Hematopoietic multipotent progenitor cell treated with erythropoietin and hydrocortisone succinate and interleukin-3 and kit ligand, for 15 days (in vitro differentiated cells): ENCODE measurements at places on chromosomes 1 and 21.

DNA sequence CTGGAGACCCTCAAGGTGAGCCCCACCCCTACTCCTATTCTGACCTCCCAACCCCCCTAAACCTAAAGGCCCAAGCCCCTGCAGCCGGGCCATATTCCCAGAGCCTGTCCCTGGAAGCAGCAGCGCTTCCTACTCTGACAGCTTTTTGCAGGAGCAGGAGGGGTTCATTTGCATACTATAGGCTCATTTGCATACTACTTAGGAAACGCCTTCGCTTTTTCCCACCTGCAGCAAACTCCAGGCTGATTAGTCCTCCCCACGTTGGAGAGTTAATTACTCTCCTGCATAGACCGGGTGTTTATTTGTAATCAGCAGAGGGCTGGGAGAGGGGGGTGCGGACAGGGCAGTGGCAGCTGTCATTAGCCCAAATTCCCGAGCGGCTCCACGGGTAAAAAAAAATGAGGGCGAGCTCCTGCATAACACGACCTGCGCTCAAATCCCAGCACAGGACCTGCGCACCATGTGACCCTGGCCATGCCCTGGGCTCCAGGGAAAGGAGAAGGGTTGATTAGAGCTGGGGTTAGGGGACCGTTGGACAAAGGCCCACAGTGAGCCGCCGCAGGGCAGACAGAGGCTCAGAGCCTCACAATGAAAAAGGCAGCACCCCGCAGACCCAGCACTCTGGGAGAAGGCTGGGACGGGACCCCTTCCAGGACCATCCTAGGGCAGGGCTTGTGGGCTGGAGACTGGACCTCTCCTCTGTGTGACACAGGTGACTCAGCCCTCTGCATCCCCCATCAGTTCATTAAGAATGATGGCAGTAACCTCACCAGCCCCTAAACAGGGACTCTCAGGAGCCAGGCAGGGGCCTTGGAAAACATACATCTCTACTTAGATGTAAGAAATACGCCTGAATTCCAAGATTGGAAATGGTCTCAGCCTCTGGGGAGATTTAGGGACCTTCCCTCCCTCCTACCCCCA, 9.9 kb upstream of the C1QA start:
- no peak for DNase-seq

- DNase-seq = no peak
Observed at GRCh38 chr1:211739671-211740411, 64.4 kb upstream of the NEK2 start.

GRCh38 chr1:92749024-92749634, 35.8 kb downstream of the EVI5 start:
- DNase-seq = peak; percentile 57

- DNase-seq = no peak
Observed at GRCh38 chr1:74641161-74641560, 32.4 kb downstream of the ERICH3 start.

GRCh38 chr1:36773827-36774541, 260.3 kb downstream of the GRIK3 start:
- DNase-seq = no peak

DNA sequence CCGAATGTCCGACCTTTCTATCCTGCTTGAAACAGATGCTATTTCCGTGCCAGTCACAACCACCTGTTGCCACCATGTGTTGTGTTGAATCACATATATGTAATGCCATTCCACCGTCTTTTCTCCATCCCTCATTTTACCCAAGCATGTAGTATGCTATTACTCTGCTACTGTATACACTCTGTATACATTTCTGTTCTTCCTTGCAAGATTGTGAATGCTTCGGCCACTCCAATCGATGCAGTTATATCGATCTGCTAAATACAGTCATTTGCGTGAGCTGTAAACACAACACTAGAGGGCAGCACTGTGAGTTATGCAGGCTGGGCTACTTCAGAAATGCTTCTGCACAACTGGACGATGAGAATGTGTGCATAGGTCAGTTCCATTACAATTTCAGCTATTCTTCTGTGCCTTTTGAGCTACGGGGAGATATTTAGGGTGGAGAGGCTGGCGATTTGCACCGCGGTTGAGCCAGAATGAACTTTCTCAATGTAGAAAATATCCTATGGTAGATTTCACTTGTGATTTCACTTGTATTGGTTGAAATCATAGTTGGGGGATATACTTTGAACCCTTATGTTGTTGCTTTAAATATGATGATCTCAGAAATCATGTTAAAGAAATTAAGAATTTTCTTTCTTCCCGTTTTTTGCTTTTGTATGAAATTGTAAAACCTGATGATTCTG, 289.8 kb downstream of the NTNG1 start:
- peak; percentile 14 for DNase-seq

DNA sequence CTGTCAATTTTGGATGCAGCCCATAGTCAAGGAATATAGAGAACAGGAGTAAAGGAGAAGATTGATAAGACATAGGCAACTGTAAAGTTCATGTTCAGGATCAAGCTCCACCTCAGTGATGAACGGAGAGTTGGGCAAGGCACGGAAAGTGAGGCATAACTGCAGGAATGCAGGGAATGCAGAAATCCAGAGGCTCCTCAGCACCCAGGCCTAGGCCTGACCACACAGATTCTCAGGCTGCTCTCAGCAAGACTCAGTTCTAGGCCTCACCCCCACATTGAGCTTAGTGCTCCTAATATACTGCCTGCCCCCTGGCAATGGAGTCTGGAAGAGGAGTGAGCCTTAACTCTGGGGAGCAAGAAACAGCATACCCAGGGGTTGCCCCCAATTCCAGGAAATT, 36.3 kb upstream of the S1PR1 start:
- DNase-seq = no peak

GRCh38 chr21:37787456-37787855, 128.8 kb downstream of the KCNJ6 start:
- no peak for DNase-seq
